A172 (cell line): ENCODE measurements at places on chromosomes 5 and 9.
A peak's percentile ranks its signal among the peaks of the same experiment; 100 is the strongest.

GRCh38 chr9:95182854-95183563, 134.5 kb downstream of the FANCC start:
- no peak for DNase-seq

GRCh38 chr5:86765778-86766502, 148.2 kb downstream of the COX7C start:
- no peak for DNase-seq

DNA sequence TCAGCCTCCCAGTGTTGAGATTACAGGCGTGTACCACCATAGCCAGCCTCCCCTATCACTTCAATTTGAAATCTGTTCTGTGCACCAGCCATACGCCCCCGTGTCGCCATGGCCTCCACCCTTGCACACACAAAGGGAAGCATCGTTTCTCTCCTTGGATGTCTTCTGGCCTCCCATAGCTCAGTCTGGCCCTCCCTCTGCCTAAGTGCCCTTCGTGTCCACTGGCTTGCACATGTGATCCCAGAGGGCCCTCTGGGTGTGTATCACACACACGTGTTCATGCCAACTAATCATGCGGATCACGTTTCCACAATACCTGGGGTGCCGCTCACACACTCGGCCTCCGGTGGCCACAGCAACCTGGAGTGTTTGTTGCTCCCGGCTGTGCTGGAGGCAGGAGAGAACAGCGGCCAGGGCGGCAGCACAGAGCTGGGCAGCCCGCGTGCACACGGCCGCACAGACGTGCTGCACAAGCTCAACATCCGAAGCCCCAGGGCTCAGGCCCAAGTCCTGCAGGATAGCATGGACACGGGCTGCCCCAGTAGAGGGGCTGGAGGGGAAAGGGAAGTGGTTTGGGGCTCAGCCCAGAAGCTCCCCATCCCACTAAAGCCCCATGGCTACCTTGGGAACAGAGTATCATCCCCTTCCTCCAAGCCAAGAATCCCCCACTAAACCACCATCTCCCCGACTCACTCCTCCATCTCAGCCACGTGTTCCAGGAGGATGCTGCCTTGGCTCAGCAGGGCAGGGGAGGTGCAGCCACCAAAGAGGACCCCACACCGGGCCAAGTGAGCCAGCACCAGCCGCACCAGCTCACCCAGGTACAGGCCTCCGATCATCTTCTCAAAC, 10.9 kb downstream of the HK3 start:
- no peak for DNase-seq

GRCh38 chr5:16450163-16450562, 15.4 kb downstream of the ZNF622 start:
- no peak for DNase-seq

- no peak for DNase-seq
Measured at GRCh38 chr5:38608874-38609273, 52.4 kb upstream of the LIFR start.

DNA sequence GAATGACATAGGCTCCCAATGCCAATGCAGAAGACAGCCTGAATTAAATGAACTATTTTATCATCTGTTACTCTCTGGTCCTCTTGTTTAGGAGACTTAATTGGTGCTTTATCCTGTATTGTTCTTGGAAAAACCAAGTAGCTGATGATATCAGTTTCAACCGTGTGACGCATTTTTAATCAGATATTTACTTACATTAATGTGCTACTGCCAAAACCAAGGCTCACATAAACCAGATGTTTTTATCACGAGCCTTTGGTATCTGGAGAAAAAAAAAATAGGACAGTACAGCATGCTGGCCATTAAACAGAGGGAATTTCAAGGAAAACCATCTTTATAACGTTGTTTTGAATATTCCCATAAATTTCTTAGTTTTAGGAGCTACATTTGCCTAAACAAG, 90.1 kb downstream of the ICE1 start:
- no peak for DNase-seq

DNA sequence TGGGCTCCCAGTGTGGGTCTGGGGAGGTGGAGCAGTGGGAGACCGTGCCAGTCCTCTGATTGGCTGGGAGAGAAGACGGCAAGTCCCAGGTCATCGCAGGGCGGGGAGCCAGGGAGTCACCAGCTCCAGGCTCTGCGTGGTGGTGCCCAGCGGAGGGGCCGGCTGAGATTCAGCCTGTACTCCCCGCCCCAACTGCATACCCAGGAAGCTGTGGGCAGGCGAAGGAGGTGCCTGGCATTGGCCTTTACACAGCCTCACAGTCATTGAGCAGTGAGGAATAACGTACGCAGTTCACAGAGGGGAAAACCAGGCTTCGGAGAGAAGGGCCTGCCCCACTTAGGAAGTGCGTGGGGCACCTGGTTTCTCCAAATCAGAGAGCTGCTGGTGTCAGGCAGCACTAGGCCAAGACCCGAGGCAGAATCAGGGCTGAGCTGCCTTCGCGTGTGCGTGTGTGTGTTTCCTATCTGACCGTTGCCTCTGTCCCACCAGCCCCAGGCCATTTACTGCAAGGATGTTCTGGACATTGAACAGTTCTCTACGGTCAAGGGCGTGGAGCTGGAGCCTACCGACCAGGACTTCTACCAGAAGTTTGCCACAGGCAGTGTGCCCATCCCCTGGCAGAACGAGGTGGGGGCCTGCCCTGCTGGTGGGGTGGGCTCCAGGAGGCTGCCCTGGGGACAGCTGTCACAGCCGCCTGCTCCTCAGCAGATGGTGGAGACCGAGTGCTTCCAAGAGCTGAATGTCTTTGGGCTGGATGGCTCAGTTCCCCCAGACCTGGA, 6.2 kb upstream of the PRR7 start:
- no peak for DNase-seq

DNA sequence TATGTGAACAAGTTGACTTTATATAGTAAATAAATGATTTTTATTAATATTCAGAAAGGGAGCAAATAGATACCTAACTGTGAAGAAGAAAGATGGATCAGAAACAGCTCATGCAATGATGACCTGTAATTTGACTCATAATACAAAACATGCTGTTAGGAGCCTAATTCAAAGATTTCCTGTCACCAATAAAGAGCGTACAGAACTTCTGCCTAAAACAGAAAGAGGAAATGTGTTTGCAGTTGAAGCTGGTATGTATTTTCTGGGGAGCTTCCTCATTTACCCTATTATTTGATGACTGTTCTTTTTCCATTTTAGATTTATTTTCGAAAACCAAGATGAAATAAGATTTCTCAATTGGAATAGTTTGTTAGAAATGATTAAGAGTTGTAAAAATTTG, 11.4 kb downstream of the YTHDC2 start:
- no peak for DNase-seq

DNA sequence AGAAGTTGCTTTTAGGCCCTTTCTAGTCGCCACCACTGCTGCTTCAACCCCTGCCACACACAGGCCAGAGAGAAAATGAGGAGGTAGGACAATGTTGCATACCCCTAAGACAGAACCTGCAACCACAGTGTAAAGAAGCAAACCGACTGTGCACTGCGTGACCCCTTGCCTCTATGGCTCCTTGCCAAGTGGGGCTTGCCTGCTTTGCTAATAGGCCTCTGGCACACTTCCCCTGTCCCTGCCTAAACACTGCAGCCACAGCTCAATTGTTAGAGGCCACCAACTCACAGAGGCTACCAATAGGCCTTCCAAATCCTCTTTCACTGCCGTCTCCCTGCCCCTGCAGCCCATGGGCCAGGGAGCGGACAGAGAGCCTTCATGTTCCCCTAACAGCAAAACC, 280.1 kb downstream of the CDH10 start:
- no peak for DNase-seq

DNA sequence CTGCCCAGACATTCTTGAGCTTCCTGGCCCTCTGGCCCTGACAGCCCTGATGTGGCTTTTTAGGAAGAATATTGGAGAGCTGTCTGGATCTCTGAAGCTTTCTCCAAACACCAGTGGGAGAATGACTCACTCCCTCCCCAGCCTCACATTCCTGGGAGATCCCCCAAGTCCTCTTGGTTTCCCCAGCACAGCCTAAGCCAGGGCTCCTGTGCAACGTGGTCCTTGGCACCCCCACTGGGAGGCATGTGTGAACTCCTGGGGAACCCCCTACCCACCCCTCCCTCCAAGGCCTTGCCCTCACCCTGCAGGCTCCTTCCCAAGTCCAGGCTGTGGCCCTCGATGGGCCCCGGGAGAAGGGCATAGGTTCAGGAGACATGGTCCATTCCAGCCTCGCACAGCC, 12.7 kb downstream of the GLIPR2 start:
- peak; percentile 77 for DNase-seq

- DNase-seq, result no peak
Measured at GRCh38 chr9:131843989-131844744, 104.3 kb upstream of the RAPGEF1 start.

- DNase-seq, result no peak
Measured at GRCh38 chr9:76424491-76424890, 30.3 kb upstream of the RFK start.
